Stimulated activated CD8-positive, alpha-beta memory T cell treated with anti-CD3 and anti-CD28 coated beads, Interleukin-15, amount 100 ng/mL, for 24 hours (primary cell): ENCODE measurements at places on chromosomes 3 and 15.

GRCh38 chr3:87186608-87187159 is 40.4 kb upstream of the CHMP2B start:
- DNase-seq, result no peak

DNA sequence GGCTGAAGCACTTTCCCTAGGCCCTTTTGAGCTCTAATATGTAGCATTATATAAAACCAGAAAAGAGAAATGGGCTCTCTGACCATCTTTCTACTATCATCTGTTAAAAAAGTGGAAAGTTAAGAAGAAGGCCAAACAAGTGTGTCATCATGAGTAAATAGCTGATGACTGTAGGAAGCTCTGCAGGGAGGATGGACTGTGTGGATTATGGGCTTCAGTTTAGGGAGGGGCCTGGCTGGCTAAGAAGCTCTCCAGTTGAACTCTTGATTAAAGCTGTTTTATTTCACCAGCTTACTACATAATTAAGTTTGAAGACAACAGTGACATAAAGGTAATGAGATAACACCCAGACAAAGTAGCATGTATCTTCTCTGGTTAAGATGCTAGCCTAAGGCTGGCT is 30.6 kb downstream of the INTS14 start:
- no peak for DNase-seq

GRCh38 chr3:168162172-168162571 is 66.4 kb upstream of the GOLIM4 start:
- no peak for DNase-seq

DNA sequence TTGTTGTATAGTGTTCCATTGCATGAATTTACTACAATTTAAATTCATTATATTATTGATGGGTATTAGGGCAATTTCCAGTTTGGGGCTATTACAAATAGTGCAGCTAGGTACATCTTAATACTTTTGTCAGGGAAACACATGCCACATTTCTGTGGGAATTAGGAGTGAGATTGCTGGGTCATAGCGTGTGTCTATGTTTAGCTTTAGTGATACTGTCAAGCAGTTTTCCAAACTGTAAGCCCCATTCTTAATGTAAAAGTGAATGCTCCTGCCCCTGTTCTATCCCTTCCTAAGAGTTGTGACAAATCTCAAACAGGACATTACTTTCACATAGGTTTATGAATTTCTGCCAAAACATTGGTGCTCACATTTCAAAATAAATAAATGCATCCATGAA is 184.5 kb upstream of the ANKRD28 start:
- DNase-seq, result no peak

GRCh38 chr15:89118481-89118989 is 30.3 kb downstream of the ABHD2 start:
- no peak for DNase-seq

DNA sequence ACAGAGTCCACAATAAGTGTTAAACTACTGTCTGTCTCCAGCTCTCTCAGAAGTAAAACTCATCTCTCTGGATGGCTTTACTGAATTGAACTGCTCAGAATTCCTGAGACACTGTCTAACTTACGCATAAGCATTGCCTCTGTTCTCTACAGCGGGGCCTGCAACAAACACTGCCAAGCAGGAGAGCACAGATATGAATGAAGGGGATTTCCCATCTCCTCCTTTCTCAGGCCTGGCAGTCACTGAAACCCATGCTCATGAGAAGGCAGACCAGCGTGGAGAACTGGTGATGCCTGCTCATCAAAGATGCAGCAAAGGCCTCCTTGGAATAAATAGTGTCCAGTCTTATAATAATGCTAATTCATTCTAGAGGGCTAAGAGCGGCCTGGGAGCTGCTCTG is 10.3 kb downstream of the RASGRP1 start:
- DNase-seq, result no peak

DNA sequence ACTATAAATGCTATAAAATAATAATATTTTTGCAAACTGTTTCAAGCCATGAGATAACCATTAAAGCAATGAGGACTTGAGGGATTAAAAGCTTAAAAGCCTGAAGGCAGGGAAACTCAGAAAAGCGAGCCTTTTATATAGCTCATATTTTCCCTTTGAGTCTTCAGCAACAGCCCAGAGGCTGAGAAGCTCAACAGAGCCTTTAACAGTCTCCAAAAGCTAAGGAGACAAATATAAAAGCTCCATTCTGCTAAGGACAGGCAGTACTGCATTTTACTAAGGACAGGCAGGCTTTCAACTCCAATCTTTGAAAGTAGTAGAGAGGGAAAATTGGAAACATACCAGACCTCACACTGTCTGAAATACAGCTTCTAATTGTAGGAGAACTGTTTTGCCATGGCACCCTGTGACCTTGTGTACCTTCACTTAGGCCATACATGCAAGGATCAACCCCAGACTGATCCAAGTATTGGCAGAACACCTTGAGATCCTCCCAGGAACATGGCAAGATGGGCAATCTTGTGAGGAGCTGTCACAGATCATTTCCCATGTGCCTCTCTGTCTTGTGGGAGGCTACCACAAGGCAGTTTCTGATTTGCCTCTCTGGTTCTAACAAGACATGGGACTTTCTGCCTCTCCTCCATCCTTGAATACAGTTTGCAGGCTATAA is 53.1 kb upstream of the ARNT2 start:
- no peak for DNase-seq

GRCh38 chr3:191238321-191238817 is 39.3 kb downstream of the OSTN start:
- no peak for DNase-seq

DNA sequence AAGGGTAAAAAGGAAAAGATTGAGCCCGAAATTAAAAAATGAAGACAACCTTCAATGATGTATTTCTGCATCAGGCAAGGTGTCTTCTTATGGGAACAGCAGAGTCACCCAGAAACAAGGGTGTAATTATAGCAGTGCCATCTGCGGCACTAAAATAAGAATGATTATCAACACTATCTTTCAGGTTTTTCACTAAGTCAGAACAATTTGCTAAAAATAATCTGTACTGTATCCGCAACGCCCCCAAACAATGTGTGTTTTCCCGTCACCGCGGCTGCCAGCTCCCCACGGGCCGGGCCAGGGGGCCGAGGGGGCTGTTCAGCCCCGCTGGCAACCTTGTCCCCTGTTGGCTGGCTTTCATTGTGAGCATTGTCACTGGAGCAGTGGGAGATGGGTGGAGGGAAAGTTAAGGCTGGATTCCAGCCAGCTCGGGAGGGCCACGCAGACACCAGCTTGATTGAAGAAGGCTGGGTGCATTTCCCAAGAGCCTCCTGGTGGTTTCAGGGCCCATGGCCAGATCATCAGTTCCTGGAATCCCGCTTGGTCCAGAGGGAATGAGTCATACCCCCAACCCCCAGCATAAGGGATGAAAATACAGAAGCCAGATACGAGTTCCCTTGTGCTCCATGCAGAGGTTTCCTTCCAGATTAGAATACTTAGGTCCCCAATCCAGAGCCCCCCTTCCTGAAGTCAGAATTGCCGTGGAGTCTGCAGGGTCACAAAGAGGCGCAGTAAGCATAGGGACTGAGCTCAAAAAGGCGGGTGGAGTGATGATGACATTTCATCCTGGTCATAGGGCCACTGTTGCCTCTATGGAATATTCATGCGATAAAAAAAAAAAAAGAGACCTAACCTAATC is 90.2 kb upstream of the KLF13 start:
- no peak for DNase-seq

DNA sequence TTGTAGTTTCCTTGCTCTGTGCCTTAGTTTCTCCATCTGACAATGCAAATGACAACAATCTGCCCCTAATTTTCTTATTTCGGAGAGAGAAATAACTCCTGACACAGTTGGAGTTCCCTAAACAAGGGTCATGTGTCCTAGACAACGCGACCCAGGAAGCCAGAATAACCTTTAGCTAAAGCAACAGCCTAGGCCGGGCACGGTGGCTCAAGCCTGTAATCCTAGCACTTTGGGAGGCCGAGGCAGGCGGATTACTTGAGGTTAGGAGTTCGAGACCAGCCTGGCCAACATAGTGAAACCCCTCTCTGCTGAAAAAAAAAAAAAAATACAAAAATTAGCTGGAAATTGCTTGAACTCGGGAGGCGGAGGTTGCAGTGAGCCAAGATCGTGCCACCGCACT is 49.9 kb downstream of the MCF2L2 start:
- DNase-seq, result no peak

DNA sequence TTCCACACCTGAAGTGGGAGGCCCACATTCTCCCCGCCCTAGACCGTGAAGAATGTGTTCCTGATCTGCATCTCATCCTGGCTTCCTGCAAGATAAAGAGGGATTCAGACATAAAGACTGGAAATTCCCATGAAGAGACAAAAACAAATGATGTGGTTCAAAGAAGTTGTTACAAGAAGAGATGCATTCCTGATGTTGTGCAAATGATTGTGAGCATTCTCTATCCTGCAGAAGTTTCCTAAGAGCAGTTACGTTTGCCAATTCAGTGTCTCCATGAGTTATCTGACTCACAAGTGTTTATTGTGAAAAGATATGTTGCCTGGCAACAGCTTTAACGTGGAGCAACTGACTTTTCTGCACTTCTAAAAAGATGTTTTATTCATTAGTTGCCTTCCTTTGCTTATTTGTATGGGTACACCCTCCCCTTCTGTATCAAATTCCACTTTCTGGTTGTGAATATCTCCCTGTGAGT is 107.8 kb downstream of the ZIC4 start:
- DNase-seq, result no peak

GRCh38 chr15:68314563-68314962 is 37.0 kb downstream of the FEM1B start:
- DNase-seq, result no peak

- no peak for DNase-seq
These were observed 78.7 kb upstream of the ETV5 start for GRCh38 chr3:186187401-186188275.

GRCh38 chr15:55802600-55803376 is 59.8 kb upstream of the PRTG start:
- DNase-seq, result no peak

GRCh38 chr15:29348336-29348914 is 78.8 kb upstream of the NSMCE3 start:
- DNase-seq, result no peak

DNA sequence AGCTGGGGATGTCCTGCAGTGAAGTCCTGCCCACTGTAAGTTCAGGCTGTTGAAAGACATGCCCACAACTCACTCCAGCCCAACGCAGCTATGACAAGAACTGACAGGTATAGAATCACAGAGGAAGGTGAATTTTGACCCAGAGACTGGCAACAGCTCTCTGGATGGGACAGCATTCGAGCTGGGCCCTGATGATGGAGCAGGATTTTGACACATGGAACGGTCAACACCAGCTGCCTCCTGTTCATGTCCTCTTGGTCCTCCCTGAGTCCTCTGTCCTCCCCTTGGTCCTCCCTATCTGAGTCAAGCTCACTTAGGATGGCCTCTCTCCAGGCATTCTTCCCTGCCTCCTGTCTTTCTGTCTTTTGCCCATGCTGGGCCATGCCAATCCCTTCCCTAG is 15.2 kb upstream of the ACAN start:
- no peak for DNase-seq

GRCh38 chr15:97745481-97746071 is 214.9 kb upstream of the ARRDC4 start:
- DNase-seq, result no peak

DNA sequence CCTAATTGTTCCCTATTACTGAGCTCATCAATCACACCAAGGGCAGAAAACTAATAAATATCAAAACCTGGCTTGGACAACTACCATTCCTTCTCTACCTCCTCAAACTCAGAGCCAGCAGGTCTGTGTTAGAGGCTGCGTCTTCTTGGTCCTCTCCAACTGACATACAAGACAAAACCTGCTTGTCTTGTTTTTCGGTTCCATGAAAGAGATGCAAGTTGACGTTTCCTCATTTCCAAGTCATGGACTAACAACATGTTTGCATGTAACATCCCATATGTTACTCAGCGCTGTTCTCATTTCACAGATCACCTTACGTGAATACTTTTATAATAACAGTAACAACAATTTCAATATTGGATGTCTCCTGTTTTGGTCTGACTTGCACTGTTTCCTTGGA is 110.9 kb downstream of the LMLN start:
- no peak for DNase-seq

DNA sequence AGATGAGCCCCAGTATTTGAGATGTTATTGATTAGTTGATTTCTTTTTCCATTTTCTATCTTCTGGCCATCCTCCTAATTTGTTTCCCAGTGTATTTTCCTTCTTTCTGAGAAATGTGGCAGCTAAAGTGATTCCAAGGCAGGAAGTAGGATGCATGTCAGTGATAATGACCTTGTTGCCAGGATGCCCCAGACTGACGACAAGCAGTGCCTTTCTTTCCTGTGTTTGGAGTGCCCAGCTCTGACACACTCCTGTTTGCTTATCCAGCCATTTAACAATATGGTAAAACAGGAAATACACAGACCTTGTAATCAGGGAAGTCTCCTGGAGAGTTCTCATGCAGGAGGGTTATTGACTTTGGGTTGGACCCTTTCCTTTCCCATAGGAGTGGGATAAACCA is 20.4 kb downstream of the TMOD2 start:
- no peak for DNase-seq

DNA sequence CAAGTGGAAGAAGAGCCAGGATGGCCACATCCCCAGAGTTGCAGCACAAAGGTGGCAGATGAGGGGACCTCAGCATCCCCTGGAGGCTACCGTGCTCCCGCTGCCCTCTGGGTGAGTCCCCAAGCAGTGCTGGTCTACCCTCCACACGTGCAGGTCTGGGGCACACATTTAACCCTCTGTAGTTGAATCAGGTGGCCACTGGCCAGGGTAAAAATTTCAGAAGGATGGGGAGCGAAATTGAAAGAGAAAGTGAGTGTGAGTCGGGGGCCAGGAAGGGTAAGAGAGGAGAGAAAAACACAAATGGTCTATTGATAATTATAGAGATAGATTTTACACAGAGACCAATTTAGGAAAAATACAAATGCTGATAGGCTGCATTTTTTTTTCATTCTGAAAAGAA is 139.5 kb upstream of the EIF1B start:
- DNase-seq, result no peak

- peak; percentile 76 for DNase-seq
These were observed at the start of gene KLHDC8B for GRCh38 chr3:49171119-49171774. TSS of gene KLHDC8B (plus strand) at chr3:49171598. CDS start at chr3:49172770, 1,172 bp downstream.

DNA sequence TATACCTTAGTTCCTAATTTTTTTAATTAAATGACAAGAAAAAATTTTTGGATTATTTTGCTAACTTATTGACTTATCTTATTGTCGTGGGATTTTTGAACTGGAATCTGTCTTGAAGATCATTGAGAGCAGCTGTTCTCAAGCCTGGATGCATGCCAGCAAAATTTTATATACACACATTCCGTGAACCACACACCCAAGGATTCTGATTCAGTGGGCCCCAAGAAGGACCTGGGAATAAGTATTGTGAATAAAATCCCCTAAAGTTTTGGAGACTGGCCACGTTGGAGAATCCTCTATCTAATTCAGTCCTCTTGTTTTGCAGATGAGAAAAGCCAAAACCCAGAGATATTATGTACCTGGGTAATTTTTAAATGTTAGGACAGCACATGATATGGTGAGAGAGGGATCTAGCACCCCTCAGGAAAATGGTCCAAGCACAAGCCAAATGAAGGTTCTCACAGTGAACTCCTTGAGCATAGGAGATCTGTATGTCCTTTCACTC is 55.2 kb downstream of the UNC13C start:
- DNase-seq, result no peak

DNA sequence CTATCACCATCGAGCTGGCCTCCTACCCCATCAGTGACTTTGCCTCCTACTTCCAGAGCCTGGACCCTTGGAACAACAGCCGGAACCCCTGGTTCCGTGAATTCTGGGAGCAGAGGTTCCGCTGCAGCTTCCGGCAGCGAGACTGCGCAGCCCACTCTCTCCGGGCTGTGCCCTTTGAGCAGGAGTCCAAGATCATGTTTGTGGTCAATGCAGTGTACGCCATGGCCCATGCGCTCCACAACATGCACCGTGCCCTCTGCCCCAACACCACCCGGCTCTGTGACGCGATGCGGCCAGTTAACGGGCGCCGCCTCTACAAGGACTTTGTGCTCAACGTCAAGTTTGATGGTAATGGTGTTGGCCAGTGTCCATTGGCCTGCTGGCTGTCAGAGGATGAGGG is 6.1 kb downstream of the GRM2 start:
- DNase-seq, result no peak
